Fibroblast of skin of abdomen (primary cell): ENCODE measurements at places on chromosomes 7 and 10.

GRCh38 chr10:79393221-79393923 lies 46.1 kb downstream of the PPIF start:
- no peak for DNase-seq

DNA sequence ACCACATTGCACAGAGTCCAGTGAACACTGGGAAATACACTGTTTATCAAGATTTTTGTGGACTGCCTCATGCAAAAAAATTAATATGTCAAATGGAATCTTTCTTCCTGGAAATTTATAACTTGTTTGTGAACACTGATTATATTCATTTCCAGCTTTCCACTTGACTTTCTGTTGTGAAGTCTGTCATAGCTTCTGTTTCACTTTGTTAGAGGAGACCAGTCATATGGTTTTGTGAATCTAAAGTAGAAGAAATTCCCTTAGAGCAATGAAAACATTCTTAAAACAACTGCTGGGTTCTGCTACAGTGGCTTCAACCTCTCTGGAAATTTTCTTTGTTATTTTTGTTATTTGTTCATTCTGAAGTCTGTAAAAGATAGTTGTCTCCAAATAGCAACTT lies 349.5 kb upstream of the NFE2L3 start:
- DNase-seq: no peak

- peak; percentile 66 for DNase-seq
Observed at GRCh38 chr10:111598433-111599059, 521.7 kb downstream of the ADRA2A start.

- DNase-seq: no peak
Observed at GRCh38 chr7:17472518-17472917, 174.1 kb downstream of the AHR start.

DNA sequence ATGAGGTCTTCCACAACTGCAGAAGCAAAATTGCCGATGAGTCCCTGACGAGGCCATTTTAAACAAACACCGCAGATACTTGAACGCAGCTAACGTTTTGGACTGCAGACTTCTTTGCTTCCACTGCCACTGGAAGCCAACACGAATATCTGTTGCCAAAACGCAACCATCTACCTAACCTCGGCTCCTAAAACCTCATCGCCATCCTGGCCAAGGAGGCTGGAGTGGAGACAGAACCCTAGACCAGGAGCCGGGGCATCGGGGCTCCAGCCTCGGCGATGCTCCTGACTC lies 493 bp downstream of the WDR91 start:
- no peak for DNase-seq

GRCh38 chr10:71053169-71053895 lies 159.0 kb upstream of the UNC5B start:
- no peak for DNase-seq

GRCh38 chr10:4944841-4945240 lies 18.4 kb upstream of the AKR1C1 start:
- DNase-seq: no peak

DNA sequence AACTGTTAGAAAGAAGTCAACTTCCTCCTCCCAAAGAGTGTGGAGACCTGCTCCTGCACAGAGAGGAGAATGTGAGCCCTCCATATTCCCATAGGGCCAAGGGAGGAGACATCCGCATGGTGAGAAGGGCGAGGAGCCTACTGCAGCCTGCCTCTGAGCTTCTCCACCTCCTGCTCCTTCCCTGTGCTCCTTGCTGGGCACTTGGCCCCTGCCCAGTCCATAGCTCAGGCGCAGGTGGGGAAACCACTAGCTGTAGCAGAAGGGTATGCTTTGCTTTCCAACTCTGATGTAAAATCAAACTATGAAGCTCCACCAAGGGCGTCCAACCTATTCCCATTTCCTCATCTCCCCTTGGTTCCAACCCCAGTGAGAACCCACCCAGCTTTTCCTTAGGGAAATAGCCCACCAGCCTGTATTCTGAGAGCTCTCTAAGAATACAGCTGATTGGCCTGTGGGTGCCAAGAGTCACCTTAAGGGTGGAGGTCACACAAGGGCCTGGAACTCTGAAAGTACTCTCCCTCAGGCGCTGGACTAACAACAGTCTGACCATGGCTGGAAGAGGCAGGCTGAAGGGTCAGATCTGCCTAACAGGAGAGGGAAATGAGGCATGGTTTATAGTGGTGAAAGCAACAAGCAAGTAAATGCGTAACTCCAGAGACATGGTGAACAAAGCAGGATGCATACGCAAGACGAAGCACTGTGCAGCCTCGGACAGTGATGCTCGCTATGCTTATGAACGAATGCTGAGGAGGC lies 13.9 kb downstream of the ZNF488 start:
- DNase-seq: no peak

DNA sequence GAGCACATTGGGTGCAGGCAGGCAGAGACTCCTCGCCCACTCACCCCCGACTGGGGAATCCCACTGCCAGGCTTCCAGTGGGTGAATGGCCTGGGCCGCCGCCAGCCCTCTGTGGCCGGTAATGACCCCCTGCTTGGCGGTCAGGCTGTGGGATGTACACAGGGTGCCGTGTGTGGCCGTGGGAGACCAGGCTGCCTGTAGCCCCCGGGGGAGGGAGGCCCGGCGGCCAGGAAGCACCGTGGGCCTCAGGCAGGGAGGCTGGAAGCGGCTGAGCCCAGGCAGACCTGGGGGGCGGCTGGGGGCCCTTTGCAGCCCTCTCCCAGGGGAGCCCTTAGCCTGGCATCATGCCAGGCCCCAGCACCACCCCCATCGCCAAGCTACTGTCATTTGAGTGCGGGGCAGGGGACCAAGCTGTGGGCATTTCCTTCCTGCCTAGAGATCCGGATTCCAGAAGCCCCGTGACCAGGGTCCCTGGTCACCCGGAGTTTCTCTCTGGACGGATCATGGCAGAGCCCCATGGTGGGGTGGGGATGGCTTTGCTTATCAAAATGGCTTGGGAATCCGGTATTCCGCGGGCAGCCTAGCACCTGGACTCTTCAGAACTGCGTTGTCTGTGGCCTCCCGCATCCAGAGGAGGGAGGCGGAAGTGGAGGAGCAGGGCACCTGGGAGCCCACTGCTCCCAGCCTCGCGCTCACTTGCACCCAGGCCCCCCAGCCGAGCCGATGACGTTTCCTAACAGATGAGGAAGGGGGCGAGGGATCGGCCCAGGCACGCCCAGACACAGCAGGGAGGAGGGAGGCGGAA lies 1.1 kb downstream of the TTYH3 start:
- DNase-seq: peak; percentile 73

GRCh38 chr7:95861041-95861440 lies 88.7 kb downstream of the DYNC1I1 start:
- peak; percentile 21 for DNase-seq

DNA sequence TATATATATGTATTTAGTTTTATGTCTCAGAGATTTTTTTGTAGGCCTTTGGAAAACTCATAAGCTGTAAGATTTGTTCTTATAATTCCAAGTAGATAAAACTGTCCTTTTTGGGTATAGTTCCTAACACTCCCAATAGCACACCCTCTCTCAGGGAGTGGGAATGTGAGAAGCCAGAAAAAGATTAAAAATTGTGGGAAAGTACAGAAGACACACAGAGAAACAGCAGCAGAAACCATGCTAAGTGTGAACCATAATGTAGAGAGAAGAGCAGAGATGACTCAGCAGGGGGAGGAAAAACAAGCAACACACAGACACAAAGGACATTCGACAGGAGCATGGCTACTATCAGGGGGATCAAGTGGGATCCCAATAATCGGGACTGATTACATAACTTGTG lies 401.6 kb downstream of the MAGI2 start:
- DNase-seq: no peak

GRCh38 chr7:158730383-158731346 lies 26.1 kb upstream of the NCAPG2 start:
- DNase-seq: no peak

- peak; percentile 3 for DNase-seq
Observed at GRCh38 chr7:121957626-121958025, 84.7 kb downstream of the PTPRZ1 start.

DNA sequence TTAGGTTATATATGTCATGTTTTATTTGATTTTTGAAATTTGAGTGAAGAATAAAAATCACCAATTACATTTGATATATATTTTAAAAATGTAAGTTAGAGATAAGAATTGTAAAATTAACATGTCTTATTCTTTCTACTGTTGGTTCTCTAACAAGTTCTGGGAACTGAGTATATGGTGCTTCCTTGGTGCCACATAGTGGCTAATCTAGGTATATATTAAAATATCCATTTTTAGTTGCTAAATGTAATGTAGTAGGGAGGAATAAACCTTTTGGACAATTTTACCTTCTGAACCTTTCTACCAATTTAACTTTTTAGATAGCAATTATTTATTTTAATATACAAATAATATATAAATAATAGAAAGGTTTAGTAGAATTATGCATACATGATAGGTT lies 17.5 kb downstream of the CFAP69 start:
- peak; percentile 46 for DNase-seq

DNA sequence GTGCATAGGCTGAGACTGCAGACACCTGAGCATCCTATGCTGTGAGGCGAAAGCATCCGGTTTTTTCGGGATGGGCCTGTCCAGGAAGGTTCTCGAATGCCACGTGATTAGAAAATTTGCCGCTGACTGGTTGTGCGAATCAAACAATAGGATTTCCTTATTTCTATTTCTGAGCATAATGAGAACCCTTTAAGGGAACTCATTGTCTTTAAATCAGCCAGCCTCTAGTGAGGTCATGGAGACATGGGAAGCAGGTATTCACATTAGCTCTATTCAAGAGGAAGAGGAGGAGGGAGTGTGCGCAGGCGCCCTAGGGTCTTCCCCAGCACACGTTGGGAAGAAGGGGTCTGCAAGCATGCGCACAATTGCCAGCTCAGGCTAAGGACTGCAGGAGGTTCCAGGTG lies 5.6 kb downstream of the GIMAP1 start:
- DNase-seq: no peak

DNA sequence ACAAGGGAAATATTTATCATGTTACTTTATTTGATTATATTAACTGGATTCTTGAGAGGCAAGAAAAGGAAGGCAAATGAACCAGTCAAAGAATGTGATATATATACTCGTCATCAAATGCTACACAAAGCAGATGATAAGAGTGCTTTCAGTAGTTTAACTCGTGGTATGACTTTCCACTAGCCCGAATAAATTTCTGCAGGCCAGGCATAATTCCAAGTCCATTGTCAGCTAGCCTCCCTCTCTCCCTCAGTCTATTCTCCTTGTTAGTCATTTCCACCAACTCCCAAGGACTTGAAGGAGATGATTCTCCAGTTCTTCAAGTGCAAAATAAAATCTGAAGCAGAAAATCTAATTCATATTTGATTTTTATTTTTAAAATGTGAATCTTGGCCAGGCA lies 190.5 kb downstream of the GLI3 start:
- DNase-seq: peak; percentile 42

- DNase-seq: no peak
Observed at GRCh38 chr10:99908512-99908911, 101.2 kb downstream of the DNMBP start.
